ENCODE measurements at places on chromosomes 4 and X. TPM values are rescaled to one million over a fixed set of nuclear protein-coding genes. Genes with fewer than 3 reads are reported as not detected.

DNA sequence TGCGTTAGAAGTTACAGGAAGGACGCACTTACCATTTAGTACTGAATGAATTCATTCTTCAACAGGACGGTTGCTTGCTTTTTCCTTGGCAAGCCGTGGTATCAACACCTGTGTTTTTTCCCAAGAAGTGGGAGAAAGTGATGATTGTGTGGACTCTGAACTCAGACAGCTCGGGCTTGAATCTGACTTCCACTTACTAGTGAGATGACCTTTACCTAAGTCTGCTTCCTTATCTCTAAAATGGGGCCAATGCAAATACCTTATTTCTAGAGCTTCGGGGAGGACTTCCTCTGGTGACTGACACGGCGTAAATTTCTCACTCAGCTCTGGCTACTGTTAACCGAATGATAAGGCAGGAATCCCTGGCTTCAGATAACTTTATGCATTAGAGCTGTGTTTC is 146.8 kb upstream of the RBPJ start:
- no peak for DNase-seq
- no peak overlapping the region for H3K4me3 ChIP-seq
- H3K27me3 ChIP-seq, result no peaks in the 10 kb centered on the region
- H3K27ac ChIP-seq, result no peak overlapping the region
- H3K4me1 ChIP-seq, result no peaks in the 10 kb centered on the region

DNA sequence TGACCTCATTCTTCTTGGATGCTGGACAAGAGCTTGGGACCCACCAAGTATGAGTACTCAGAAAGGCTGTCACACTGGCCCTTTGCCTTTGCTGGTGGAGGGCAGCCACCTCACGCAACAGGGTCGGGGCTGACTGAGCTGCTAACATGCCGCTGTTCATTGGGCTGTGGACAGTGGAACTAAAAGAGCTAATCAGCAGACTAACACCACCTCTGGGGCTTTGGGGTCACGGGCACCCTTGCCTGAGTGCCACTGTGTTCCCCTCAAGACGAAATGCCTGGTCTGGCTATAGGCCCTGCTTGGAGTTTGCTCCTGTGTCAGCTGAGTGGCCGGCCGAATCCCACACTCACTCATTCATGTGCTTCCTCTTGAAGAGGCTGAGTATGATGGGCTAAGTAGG is 559.6 kb downstream of the SPRY1 start:
- no peak overlapping the region for H3K4me3 ChIP-seq
- no peaks in the 10 kb centered on the region for H3K4me1 ChIP-seq
- no peaks in the 10 kb centered on the region for H3K27me3 ChIP-seq

HHIP gene
- 0.85 TPM for total RNA-seq

GRCh38 chr4:118991686-118992085 is 103.0 kb downstream of the SYNPO2 start:
- no peaks in the 10 kb centered on the region for H3K4me1 ChIP-seq
- H3K27ac ChIP-seq, result no peak overlapping the region
- H3K27me3 ChIP-seq, result no peaks in the 10 kb centered on the region
- no peak for DNase-seq

F11 gene
- 1.5 TPM for total RNA-seq

OTUD6A gene
- total RNA-seq, result not detected

FAM114A1 gene
- total RNA-seq, result 31.1 TPM

DNA sequence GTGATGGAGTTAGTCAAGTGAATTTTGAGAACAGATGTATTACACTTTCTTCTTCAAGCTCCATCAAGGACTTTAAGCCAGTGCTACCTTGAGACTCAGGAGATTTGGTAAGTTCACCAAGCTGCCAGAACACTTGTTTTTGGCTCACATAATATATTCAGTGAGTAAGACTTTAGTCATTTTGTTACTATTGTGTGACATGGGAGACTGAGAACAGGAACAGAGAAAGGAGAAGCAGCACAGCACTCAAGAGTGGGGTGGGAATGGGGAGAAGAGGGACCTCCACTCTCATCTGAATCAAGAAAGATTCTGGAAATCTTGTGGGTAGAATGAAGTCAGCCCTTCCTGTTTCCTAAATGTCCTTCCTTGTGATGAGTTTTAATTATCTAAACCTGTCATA is 87.3 kb upstream of the TET2 start:
- H3K4me3 ChIP-seq, result no peak overlapping the region
- no peak for DNase-seq
- H3K4me1 ChIP-seq, result no peaks in the 10 kb centered on the region
- H3K27me3 ChIP-seq, result no peaks in the 10 kb centered on the region
- H3K27ac ChIP-seq, result no peak overlapping the region
